ENCODE measurements at places on chromosomes 4 and X.
A peak's percentile ranks its signal among the peaks of the same experiment; 100 is the strongest.

GRCh38 chrX:69153060-69153730, 12.1 kb downstream of the PJA1 start:
- peak; percentile 11 for DNase-seq

DNA sequence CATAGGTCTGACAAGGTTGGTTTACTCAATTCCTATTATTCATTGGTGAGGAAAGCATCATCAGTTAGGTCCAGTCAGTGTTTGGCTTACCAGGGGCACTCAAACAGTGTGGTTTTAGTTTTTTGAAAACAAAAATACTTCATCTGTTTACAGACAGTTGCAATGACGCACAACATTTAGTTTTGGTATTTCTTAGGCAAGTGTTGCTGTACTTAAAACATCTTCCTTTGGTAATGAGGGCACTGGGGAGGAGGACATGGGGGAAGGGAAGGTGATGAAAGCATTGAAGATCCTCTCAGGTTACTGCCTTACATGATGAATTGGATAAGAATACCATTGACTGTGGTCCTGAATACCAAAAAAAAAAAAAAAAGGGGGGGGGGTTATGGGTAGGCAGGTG, 93.7 kb upstream of the MAOA start:
- no peak for DNase-seq

GRCh38 chrX:54042609-54043021, 1.7 kb downstream of the PHF8 start:
- peak; percentile 11 for DNase-seq

- no peak for DNase-seq
These were observed 14.3 kb upstream of the NAT8L start for GRCh38 chr4:2044542-2045517.

DNA sequence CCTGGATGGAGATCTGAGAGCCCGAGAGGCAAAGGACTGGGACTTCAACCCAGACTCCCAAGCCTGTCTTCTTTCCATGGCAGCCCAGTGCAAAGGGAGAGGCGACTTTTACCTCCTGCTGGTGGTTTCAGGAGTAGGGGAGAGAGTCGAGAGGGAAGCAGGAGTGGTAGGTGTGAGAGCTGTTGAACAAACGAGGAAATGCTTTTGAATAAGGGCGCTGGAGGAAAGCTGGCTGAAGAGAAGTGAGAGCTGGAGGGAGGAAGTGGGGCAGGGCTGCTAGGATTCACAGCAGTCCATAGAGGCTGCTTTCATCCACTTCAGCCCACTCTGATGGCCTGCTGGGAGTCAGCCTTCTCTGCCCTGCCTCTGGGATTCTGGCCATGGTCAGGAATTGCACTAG, 81.8 kb upstream of the EFNB1 start:
- DNase-seq = no peak

- DNase-seq = no peak
These were observed 8.1 kb downstream of the SLC34A2 start for GRCh38 chr4:25663781-25664180.

DNA sequence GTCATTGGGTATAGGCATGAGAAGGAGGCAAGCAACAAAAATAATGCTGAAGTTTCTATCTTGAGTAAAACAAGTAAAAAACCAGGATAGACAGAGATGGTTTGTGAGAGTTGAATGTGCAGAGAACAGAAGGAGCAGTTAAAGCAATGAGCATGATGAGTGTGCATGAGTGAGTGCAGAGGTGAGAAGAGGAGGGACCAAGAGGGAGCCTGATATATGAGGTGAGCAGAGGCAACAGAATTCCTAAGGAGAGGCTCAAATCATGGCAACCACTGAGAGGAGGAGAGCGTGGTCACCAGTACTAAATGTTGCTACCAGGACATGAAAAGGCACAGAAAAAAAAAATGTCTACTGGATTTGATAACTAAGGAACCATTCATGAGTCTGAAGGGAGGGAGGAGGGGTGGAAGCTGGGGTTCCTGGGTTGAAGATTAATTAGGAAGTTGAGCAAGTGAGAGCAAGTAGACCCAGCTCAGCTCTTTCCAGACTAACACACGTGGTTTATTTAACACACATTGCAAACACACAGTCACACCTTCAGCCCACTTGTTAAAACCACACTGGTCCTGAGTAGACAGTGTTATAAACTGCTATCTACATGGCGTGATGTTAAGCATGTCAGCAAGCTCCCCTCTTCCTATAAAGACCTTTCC, 69.0 kb upstream of the IQCM start:
- DNase-seq = no peak

Measured in NCI-H446 (cell line).